Effector CD4-positive, alpha-beta T cell (primary cell): ENCODE measurements at places on chromosomes 2 and 18.

DNA sequence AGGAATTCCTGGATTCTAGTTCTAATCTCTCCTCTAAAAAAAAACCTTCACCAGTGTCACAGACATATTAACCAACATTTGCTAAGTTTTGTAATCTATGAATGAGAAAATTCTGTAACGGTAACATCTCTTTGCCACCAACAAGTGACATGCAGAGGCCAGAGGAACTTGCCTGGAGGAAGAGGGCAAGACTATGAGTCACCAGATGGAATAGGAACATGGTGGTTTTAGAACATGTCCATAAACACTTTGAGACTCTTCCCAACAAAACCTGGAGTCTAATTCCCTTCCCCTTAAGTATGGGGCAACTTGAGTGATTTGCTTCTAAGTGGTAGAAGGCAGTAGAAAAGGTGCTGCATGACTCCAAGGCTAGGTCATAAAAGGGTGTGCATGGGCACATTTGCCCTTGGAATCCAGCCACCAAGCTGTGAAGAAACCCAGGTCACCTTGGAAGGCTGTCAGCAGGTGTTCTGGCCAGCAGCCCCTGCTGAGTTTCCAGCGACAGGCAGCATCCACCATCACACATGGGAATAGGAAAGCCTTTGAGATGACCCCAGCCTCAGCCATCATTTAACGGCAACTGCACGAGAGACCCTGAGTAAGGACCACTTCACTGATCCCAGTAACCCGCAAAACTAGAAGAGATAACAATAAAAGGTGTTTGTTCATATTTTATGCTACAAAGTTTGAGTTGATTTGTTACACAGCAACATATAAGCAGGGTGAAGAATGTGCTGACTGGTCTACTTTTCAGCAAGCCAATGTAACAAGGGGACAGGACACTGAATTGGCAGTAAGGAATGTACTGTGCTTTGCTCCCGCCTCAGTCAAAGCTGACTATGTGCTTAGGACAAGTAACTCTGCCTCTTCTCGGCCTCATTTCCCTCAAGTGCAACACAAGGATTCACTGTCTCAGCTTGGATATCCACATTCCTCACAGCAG lies 90.6 kb downstream of the SKA1 start:
- no peak for DNase-seq

DNA sequence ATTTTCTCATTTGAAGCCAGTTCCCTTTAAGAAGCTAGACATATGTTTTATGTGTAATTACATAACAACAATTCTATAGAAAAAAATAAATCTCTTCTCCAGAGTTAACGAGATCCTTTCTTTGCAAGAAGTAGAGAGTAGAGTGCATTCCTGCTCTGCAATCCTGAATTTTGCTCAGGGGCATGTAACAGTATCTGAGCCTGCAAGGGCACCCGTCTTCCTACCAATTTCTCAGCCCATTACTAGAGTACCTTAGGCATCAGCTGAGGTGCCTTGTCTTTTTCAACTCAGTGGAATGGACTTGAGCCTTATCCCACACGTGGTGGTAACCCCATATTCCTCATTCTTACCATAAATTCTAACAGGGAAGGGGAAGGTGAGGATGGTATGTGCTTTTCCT lies 205.9 kb downstream of the IKZF2 start:
- DNase-seq: no peak

GRCh38 chr2:238886453-238887094 lies 38.7 kb downstream of the TWIST2 start:
- DNase-seq: no peak

DNA sequence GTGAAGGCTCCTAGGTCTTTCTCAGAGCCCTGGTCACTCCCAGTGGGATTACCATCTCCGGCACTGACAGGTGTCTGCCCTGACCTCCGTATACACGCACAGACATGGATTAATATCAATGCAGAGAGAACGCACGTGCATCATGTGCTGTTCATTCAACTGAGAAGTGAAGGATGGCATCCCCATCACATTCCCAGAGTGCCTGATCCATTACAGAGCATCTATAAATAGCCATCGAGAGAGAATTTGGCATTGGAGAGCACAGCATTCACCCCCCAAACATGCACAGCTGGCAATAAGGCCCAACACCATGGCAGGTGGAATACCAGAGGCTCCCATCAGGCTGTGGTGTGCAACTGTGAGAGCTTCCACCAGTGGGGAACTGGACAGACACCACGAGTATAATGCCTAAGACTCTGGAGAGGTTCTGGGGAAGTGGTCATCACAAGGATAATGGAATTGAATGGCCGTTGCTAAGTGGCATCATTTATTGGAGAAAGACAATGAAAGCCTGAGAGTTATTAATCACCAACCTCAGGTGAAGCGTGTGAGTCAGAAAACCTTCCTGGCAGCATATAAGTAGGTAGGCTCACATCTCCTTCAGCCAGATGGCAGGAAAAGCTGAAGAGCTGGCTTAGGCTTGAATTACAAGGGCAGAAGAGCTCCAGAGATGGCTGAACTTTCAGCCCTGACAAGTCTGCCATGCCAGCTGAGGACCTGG lies 244.5 kb upstream of the ID2 start:
- no peak for DNase-seq

GRCh38 chr18:80145196-80145804 lies 36.2 kb downstream of the ADNP2 start:
- DNase-seq: no peak

DNA sequence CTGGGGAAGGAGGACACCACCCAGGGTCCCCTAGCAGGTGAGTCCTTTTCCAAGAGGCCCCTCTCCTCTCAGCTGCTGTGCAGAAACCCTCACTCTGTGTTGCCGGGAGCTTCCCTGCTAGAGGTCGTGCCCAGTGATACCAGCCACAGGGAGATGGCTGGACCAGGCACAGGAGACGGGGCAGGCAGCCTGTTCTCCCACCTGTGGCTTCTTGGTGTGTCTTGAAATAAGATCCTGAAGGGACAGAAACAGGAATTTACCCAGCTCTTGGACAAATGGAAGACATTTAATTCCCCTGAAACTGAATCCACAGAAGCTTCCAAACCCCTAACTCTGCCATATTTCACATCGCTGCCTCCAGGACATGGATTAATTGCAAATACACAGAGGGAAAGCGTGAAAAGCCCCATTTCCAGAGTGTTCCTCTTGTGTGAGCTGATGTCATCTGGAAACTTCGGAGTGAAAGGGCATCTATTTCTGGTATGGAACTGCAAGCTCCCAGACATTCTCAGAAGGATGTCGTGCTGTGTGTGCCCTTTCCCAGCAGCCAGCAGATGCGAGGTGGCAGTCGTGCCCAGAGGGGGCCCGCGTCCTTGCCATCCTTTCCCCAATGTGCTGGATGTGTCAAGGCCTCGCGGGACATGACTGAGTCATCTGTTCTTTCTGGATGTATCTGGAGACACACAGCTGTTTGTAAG lies 177.7 kb downstream of the SEPTIN10 start:
- DNase-seq: no peak

GRCh38 chr2:203855274-203855673 lies 12.3 kb upstream of the CTLA4 start:
- DNase-seq: no peak
